ENCODE measurements at places on chromosomes 6 and 20.

DNA sequence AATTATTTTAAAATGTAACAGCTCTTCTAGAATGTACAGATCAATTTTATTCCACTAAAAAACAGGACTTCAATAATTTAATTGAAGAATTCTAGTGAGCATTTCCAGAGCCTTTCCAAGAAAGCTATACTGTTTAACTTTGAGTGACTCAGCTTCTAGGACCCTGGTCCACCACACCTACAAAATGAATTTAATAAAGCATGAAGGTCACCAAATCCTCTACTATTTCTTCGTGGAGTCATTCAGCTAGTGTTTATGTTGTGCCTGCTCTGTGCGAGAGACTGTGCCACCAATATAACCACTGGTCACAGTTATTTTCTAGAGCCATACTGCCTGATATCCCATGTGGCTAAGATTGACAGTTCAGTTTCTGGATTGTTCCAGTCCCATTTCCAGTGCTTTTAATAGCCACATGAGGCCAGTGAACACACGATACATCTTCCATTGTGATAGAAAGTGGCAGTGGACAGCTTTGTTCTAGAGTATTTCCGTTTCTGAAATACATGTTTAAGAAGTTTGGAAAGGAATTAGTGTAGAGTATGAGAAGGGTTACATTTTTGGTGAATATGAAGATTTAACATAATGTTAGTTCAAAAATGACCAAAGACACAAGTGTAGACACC is 160.7 kb downstream of the MTHFD1L start:
- no peak for DNase-seq

DNA sequence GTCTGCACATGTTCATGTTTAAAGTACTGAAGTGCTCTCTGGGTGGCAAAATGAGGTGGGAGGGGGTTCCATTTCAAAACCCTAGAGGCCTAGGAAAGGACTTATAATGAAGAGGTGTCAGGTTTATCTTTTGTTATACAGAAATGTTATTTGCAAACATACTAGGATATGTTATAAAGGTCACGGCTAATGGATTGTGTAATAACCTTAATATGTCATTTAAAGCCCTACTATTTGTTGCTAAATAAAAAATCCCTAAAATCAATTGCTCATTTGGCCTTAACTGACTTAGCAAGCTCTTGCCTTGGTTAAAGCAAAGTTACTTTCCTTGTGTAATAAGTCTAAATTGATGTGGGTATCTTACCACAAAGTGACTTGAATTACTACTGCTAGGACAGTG is 8.8 kb downstream of the NKX2-4 start:
- no peak for DNase-seq

DNA sequence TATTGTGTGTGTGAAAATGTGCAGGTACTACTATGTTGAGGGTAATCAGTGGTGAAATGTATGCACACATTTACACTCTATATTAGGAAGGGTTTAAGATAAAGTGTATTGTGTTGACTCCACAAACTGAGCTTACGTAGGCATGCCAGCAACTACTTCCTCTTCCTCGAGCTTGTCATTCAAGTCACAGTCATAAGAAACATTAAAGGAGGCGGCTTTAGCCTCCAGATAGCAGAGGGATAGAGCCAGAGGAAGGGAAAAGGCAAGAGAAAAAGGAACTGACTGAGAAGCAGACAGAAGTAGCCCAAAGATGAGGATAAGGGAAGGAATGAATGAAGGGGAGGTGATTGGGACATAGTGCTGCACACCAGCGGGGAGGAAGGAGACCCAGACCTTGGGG is 55.2 kb downstream of the SMLR1 start:
- no peak for DNase-seq

GRCh38 chr20:20837574-20838021 is 125.2 kb upstream of the RALGAPA2 start:
- no peak for DNase-seq

GRCh38 chr6:128483472-128484135 is 36.8 kb downstream of the PTPRK start:
- DNase-seq = no peak

DNA sequence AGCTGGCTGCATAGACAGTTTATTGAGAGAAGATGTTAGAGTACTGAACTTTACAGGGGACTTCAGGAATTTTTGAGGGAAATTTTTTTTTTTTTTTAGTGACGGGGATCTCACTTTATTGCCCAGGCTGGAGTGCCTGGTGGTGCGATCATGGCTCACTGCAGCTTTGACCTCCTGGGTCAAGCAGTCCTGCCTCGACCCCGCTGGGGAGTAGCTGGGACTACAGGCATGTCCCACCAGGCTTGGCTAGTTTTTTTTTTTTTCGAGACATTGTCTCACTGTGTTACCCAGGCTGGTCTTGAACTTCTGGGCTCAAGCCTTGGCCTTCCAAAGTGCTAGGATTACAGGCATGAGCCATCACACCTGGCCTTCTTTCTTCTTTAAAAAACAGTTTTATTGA is 10.8 kb upstream of the EFCAB8 start:
- no peak for DNase-seq

GRCh38 chr6:56833127-56833791 is 121.6 kb upstream of the BEND6 start:
- DNase-seq = no peak

GRCh38 chr20:60255866-60256265 is 297.6 kb downstream of the CDH26 start:
- no peak for DNase-seq

- DNase-seq = no peak
Observed at GRCh38 chr20:18578581-18578980, 9.3 kb upstream of the DTD1 start.

GRCh38 chr20:9408422-9409300 is 105.7 kb upstream of the LAMP5 start:
- no peak for DNase-seq

DNA sequence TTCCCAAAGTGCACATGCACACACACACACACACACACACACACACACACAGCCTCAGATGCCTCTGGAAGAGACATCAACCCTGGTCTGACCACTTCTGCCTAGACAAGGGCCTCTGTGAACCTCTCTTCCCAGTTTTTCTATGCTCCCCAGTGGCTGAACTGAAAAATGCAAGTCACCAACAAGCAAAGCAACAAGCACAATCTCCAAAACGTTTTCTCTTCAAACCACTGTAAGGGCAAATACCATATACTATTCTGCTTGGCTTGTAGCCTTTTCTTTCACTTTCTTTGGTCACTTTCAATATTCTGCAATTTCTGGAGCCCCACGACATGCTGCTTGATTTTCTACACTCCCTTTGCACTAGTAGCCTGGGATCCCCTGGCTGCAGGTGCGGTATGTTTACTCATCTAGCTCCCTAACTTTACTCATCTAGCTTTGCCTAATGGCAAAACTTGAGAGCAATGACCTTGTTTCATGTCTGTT is 121.4 kb upstream of the DST start:
- DNase-seq = no peak

DNA sequence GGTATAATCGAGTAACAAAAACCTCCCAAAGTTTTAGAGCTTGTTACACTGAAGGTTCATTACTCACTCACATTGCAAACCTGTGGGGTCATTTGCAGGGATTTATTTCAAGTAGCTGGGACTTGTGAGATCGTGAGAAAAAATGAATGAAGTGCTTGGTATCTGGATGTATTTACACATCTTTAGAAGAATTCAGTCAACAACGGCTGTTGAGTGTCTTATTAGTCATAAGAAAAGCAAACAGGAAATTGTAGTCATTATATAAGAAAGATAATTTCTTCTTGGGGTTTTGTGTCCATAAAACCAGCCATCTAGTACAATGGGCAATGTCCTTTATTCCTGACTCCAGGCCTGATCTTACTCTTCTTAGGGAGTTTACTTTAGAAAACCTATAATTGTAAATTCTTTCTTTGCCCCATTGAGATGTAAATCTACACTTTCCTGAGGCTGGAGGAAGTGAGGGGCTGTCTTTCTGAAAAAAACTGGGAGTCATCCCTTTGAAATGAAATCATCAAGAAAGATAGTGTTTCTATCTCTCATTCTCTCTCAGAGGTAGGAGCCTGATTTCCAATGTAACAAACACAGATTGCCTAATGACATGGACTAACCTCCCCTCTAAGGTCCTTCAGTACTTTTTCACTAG is 202.5 kb upstream of the ASCC3 start:
- no peak for DNase-seq

DNA sequence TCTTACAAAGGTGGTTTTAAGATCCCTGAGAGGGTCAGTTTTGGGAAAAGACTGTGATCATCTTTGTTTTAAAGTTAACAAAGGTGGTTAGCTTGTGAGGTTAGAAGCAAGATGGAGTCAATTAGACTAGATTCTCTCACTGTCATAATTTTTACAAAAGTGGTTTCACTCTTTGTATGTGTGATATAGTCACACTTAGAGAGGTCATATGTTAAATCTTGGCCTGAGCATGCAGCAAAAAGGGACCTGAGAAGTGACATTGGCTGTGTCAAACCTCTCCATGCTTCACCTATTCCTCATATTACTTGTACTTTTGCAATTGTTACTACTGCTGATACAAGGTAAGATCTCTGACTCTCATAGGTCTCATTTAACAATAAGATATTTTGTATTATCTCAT is 368.0 kb downstream of the TBC1D32 start:
- no peak for DNase-seq

DNA sequence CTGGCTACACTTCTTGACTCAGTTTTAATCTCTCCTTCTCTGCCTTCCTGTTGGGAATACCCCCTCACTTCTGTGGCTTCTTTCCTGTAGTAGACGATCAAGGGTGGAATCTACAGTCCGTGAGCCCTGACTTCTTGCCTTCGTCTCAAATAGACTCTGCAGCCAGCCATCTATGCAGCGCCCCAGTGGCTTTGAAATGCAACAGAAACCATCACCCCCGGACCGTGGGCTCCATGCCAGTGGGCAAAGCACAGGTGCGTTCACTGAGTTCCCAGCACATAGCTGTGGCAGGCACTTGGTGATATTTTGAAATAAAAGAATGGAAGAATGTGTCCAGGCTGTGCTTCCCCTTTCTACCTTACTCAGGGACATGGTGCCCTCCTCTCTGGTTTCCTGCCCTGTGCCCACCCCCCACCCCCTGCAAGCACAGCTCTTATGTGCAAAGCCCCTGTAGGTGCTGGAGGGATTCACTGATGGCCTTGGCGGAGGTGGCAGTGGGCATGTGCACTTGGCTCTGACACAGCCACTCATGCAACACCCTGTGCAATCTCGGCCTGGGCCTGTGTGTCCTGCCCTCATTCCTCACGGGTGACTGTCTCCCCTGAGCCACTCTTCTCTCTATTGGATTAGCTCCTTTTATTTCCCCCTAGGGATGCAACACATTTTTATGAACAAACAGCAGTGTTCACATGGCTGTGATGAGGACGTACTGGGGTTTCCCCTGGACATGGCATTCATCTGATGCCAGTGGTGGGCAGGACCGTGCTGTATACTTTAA is 5.5 kb upstream of the CDSN start:
- no peak for DNase-seq

DNA sequence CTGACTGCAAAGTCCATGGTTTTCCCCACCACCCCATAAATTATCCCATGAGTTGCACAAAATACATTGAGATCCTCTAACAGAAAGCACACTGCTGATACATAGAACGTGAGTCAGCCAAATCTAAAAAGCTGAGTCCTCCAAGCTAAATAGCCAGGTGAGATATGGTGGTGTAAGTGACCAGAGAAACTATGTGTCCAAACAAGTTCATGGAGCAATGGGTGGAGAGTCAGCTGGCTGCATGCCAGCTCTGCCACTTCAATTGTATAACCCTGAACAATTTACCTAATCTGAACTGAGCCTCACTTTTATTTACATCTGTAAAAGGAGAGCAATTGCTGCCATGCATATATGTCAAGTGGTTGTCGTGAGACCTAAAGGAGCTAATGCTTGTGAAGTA is 9.7 kb downstream of the SNAP25 start:
- no peak for DNase-seq

DNA sequence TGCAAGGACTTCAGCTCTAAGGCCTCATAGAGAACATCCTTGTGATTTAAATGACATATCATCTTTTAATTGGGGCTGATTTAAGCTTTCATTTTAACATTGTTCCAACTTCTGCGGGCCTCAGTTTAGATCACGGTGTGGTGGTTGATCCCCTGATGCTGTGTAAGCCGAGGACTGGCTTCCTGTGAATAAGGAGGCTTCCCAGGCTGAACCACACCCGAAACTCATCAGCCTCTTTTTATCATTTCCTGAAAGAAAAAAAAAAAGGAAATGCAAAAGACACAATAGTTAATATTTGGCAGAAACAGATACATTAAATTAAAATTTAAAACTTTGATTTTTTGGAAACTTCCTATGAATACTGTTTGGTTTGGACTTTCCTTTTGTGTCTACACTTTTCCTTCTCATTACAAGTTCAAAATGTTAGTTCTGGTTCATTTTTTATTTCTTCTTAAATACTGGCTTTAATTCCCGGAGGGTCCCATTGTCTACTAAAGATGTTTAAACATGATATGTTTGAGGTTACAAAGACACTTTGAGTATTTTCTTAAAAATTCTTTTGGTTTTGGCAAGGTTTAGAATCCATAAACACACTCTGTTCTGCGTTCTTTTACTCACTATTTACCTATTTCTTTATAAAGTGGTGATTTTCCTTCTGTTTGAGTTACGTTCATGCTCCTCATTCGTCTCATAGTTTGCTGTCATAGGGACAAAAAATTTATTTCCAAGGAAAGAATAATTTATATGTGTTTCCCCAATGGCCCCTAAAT is 230.0 kb upstream of the SULF2 start:
- DNase-seq = no peak

- no peak for DNase-seq
Observed at GRCh38 chr6:129133770-129134192, 250.8 kb downstream of the LAMA2 start.

- DNase-seq = no peak
Observed at GRCh38 chr6:10968776-10969175, 75.3 kb downstream of the ELOVL2 start.

DNA sequence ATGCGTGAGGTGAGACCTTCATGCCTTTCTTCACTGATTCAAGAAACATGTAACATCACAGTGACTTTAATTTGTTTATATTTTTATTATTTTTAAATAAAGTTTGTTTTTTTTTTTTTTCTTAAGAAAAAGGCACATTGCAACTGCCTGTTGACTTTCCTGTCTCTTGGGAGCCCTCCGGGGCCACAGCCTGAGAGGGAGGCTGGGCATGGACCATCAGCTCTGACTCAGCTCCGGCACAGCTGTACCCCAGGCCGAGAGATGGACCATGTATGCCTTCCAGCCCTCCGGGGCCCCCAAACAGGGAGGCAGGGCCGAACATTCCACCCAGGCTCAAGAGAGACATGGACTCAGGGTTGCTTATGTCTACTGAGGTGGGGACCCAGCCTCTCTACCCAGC is 99.9 kb downstream of the NFATC2 start:
- no peak for DNase-seq

GRCh38 chr6:71602385-71603007 is 283.9 kb upstream of the RIMS1 start:
- no peak for DNase-seq
